ENCODE measurements at places on chromosomes 16 and 17. TPM values are rescaled to one million over a fixed set of nuclear protein-coding genes. Genes with fewer than 3 reads are reported as not detected.

The GAS7 gene
- 0.58 TPM for total RNA-seq

The PRSS36 gene
- total RNA-seq: 1.3 TPM

The PNMT gene
- total RNA-seq: not detected

GRCh38 chr16:1018447-1019198, 37.1 kb downstream of the SOX8 start:
- no peak for DNase-seq

DNA sequence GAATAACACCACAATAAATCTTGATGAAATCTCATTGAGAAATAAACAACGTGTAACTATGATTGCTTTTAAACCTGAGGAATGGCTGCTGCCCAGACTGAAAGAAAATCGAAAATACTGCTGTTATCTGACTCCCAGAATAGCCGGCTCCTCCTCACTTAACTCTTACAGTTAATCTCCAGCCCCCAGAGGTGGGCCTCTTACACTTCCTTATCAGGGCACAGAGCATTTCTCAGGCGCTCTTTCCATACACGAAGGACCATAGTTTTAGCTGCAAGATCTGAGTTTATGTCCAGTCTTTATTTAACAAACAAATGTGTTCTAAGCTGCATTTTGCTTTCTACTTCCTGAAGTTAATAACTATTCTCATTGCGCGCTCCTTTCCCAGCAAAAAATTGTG, 206.9 kb downstream of the MAP2K4 start:
- no peak for DNase-seq

DNA sequence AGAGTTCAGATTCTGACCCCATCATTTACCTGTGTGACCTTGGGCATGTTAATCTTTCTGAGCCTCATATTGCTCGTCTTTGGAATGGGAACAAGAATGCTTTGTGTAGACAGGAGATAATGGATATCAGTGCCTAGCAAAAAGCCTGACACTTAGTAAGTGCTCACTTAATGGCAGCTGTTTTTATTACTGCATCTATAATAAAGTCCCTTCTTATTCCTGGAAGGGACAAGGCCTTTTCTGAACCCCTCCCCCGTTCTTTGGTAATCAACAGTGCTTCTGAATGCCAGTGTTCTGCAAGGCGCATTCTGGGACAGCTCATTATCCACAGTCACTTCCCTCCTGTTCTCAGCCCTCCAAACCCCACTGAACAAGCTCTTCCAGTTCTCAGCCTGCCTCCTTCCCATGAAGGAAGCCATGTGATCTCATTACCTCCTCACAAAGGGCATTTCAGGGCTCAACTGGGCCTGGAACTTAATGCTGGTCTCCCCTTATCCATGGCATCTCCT, 25.1 kb upstream of the SUPT4H1 start:
- no peak for DNase-seq

DNA sequence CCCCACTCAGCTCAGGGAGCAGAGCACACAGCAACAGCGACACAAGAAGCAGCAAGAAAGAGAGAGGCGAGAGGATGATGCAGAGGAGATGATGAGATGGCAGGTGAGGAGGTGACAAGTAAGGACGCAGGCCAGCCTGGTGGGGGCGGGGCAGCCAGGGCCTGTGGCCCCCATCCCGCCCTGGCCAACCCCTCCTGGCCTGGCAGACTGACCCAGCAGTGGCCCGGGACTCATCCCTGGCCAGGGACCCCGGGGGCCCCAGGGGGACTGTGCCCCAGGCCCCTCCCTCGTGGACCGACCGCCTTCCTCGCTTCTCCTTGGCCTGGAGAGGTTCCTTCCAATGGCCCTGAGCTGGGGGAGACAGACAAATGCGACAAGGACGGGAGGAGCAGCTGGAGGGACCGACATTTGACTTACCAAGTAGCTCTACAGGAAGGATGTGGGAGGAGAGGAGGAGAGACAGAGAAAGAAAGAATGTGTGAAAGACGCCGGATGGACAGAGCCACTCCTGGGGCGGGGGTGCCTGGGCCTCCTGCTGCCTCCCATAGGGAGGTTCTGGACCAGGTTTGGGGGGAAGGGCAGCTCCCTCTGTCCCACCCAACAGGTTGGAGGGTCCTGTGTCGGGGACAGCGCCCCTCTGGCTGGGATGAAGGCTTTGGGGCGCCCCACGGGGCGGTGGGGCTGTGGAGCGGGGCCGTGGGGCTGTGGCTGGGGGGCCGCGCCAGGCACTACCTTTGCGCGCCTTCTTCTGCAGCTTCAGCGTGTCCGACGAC, 6.8 kb downstream of the MTSS2 start:
- DNase-seq: no peak

- DNase-seq: no peak
Measured at GRCh38 chr17:66682283-66682682, 152.6 kb upstream of the CACNG5 start.

DNA sequence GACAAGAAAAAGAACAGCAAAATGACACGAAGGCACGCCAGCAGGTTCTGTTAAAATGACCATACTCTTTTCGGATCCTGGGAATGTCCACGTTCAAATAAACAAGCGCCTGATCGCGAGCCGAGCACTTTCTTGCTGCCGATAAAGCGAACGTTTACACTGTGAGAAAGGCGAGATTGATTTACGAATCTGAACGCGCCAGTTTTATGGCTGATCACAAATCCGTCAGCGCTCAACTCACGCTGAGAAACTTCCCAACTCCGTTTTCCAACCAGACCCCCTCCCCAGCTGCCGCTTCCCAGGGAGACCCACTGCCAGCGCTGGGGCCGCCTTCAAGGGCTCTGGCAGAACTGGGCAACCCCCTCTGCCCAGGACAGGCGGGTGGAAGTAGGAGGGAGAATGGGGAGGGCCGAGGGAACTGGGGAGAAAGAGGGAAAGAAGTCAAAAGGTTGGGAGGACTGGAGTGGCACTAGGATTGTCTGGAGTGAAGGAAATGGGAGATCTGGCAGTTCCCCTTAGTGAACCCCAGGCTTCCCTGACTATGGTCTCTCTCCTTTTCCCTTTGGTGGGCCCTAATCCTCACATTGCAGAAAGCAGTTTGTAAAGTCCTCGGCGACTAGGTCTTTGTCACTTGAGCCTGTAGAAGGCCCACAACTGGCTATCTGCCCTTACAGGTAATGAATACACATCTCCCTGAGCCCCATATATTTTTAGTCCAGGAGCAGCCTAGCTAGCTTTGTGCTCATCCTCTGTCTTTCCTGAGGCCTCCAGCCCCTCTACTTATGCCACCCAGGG, 6.9 kb downstream of the HOXB4 start:
- DNase-seq: no peak

DNA sequence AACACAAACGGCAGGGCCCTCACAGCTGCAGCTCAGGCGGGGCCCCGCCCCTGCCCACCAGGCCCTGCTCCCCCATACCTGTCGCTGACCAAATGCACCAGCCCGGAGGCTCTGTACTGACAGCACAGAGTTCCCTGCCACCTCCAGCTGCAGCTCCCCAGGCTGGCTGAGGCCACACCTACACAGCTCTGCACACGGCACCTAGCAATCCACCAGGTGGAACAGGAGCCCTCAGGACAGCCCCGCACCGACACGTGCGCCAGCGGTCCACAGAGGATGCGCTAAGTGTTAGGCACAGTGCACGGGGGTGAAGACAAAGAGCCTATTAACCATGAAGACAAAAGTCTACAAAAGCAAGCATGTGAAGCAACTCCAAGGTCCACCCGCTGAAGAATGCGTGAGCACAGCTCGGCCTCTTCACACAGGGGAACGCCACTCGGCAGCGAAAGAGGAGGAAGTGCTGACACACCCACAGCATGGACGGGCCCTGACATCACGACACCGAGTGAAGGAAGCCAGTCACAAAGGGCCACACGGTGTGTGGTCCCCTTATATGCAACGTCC, 5.4 kb downstream of the ZCCHC14 start:
- peak; percentile 47 for DNase-seq

- no peak for DNase-seq
Measured at GRCh38 chr17:206941-207560, 25.6 kb upstream of the DOC2B start.

GRCh38 chr17:72846399-72846798, 246.1 kb downstream of the SLC39A11 start:
- DNase-seq: no peak

All from epithelial cell of proximal tubule (primary cell).